T-helper 17 cell (primary cell): ENCODE measurements at places on chromosomes 3 and 15.

DNA sequence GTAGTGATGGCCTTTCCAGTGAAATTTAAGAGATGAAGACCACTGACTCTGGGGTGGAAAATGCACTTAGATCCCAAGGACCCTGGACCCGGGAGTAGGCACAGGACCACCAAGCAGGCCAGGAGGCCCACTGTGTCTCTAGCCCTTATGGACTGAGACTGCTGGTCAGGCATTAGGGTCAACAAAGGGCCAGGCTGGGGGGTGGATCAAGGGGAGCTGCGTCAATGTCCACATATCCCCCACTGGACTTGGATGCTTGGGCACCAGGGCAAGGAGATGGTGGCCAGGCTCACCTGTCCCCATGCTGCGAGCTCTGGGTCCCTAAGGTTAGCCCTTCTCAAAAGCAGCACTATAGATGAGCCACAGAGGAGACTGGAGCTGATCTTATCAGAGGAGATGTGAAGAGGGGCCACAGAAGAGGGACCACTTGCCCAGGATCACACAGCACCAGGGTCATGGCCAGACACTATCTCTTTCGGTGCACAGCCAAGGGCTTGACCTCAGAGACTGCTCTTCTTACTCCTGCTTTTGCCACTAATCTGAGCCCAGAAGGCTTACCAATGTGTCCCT lies 14.7 kb downstream of the RAB6B start:
- DNase-seq: no peak

DNA sequence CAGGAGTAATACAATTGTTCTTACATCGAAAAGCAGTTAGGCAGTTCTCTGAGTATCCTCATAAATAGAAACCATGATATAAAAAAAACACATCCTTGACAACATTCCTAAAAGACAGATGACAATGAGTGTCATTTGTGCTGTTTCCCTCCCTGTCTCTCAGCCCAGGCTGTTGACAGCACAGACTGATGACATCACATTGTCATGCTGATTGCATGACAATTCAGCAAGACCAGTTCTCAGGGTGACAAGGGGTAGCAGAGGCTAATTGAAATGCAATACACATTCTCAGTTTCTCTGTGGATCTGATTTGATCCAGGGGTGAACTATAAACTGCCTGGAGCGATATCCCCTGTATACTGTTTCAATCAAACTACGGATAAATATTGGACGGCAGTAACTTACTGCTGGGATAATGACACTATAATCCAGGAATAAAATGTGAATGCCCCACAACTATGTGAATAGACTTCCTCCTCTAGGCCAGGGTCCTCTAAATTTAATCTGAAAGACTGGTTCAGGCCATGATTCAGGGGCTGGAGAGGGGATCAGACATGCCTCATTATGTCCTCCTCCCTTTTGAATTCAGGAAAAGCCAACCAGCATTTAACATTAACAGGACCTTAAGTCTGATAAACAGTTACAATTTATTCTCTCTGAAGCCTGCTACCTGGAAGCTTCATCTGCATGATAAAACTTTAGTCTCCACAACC lies 16.7 kb upstream of the EIF1B start:
- no peak for DNase-seq

DNA sequence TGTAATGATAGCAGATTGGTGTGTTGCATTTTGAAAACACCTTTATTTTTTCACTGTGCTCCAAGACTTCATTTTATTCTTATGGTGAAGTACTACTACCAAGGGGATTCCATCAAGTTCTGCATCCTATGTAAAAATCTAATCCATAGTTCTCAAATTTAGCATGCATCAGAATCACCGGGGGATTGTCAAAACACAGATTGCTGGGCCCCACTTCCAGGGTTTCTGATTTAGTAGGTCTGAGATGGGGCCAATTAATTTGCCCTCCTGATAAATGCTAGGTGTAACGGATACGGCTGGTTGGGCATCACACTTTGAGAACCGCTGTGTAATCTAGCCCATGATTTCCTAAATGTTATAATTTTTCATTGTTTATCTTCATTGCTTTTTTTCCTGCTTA lies 692 bp downstream of the ZWILCH start:
- DNase-seq: no peak

DNA sequence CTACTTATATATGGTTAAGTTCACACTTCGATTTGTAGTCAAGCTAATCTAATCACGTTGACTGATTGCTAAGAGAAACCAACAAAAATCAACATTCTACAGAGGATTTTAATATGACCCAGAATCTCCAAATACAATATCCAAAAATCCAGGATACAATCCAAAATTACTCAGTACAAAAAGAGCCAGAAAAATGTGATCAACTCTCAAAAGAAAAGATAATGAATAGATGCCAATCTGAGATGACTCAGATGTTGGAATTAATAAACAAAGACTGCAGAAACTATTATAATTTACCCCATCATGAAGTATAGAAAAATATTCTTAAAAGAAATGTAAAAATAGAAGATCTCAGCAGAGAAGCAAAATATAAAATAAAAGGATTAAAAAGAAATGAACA lies 22.3 kb downstream of the HACL1 start:
- no peak for DNase-seq

DNA sequence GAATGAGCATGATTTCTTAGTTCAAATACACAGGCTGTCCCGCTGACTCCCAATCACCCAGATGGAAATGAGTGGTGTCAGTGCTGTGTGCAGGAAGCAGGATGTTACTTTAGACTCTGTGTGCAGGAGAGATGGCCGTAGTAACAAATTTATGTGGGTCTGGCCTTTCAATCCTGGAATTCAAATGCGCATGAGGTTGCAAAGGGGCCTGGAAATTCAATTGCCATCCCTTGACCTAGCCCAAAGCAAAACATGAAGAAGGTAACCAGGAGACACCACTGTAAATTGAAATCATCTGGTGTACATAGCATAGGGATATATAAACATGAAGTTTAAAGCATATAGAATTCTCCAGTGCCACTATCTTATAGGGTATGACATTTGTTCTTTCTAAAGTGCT lies 33.2 kb downstream of the GREM1 start:
- no peak for DNase-seq

DNA sequence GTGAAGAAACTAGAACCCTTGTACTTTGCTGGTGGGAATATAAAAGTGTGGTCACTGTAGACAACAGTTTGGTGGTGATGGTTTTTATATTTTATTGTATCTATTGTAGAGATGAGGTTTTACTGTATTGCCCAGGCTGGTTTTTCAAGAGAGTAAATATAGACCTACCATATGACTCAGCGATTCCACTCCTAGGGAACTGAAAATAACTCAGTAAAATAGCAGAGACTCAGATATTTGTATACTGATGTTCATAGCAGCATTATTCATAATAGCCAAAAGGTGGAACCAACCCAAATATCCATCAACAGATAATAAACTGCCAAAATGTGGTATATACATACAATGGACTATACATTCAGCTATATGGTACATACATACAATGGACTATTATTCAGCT lies 68.8 kb upstream of the IL12A start:
- DNase-seq: no peak

DNA sequence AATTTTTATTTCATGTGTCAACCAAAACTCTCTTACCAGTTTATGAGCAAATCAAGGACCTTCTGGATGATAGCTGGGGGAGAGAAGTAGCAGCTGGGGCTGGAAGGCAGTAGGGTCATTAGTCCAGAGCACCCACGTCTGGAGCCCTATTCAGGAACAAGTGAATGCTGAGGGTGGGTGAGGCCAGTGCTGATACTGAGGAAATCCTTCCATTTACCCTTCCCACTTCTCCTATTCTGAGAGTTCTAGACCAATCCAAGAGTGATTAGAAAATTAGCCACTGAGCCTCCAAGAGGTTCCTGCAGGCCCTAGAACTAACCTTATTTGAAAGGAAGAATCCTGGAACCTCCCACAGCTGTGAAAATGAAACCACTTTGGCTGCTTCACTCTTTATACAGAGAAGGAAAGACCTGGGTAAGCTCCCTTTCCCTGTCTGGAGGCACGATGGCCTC lies 46.2 kb upstream of the VILL start:
- no peak for DNase-seq

GRCh38 chr3:43102773-43103480 lies 3.0 kb downstream of the POMGNT2 start:
- no peak for DNase-seq

GRCh38 chr3:110165753-110166152 lies 828.4 kb upstream of the DPPA4 start:
- no peak for DNase-seq

GRCh38 chr3:185153861-185154629 lies 1.2 kb upstream of the C3orf70 start:
- DNase-seq: no peak
